MG63 (cell line): ENCODE measurements at places on chromosomes 2 and 18. TPM values are rescaled to one million over a fixed set of nuclear protein-coding genes. Genes with fewer than 3 reads are reported as not detected.

DNA sequence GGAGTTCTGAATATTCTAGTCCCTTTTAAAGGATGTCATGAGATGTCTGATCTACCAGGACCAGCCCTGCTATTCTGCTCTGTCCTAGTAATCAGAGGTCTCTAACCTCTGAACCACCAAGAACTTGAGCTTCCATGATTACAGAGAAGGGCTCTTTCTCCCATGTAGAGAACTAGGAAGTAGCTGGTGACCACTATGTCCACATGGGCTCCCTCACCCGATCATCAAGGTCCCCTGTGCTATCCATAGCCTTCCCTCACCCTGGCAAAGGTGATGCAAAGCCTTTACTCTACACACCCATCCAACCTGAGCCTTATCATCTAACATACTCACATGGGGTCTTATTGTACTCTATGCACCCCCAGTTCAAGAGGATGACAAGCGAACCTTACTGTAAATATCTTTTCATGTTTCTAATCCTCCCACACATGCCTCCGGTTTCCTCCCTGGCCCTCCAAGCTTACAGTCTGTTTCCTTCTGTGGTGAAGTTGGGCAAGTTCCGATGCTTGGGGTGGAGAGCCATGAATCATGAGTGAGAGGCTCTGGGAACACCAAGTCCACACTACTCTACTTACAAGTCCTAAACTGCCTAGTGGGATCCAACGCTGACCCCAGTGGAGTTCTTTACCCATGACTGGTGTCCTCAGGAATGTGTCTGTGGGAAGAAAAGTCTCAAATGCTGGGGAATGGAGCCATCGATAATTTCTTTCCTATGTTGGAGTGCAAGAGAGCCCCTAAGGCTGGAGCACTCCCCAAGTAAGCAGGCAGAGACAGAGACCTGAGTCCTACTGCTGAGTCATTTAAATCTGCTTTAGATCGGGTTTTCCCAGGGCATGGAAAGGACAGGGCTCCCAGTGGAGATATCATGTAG is 73.3 kb upstream of the KLF7 start:
- DNase-seq = peak; percentile 90

DNA sequence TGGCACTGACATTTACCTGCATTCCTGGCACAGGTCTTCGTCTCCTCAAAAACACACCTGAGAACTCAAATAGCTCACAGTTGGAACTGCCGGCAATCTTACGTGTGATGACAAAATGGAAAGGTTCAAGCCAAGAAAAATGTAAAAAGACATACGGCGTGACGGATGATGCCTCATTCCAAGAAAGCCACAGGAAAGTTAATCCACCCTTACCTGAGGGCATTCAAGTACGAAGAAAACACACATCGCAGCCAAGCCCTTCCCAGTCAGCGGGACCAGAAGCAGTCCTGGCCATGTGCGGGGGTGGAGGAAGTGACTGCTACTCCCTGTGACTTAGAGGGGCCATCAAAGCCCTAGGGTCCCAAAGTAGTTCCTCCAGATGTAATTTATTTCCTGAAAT is 986.3 kb upstream of the CELF4 start:
- DNase-seq = no peak

DNA sequence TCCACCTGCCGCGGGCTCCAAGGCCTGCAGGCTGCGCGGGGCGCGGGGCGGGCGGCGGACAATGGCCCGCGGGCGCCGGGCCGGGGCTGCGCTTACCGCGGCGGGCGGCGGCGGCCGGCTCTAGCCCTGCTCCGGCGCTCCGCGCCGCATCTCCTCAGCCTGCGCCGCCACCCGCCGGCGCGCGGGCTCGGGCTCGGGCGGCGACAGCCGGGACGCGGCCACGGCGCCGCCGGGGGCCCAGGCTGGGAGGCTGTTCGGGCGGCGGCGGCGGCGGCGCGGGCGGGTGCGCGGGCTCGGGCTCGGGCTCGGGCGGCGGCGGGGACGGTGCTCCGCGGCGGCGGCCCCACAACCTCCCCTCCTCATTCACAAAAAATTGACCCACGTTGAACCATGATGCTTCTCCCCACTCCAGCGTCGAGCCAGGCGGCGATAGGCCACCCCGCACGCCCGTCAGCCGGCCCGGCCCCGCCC is at the start of gene HDAC4:
Gene HDAC4 (minus strand): TSS at position 425 of the 471 bp plus-strand sequence. CDS start 48,321 bp downstream, outside the sequence.
- DNase-seq = no peak

DNA sequence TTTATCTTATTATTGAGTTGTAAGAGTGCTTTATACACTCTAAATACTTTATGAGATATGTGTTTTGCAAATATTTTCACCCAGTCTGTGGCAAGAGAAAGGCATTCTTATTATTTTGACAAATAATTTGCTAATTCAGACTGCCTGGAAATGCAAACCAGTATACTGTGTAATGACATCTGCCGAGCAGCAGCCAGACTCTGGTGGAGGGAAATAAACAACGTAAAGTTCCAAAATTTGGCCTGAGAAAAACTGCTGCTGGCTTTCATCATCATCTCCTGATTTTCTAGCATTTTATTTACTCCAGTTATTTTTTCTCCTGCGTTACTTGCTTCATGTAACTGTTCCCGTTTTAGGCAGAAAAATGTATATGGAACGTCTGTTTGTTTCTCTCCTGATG is 161.6 kb downstream of the RNF152 start:
- DNase-seq = no peak

DNA sequence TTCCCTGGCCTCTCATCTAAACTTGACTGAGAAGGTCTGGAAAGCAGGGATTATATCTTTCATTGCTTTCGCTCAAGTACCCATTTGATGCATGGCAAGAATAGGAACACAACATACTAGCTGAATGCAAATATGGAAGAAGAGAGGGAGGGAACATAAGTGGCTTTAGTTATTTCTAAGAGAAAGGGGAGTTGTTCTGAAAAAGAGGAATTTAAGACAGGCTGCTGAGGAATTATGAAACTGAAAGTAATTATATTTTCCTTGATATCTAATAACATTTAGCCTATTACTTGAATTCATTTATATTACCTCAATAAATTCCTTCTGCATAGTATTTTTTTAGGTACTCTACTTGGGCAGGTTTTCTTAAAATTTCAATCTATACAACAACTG is 105.8 kb upstream of the TTN start:
- DNase-seq = no peak

DNA sequence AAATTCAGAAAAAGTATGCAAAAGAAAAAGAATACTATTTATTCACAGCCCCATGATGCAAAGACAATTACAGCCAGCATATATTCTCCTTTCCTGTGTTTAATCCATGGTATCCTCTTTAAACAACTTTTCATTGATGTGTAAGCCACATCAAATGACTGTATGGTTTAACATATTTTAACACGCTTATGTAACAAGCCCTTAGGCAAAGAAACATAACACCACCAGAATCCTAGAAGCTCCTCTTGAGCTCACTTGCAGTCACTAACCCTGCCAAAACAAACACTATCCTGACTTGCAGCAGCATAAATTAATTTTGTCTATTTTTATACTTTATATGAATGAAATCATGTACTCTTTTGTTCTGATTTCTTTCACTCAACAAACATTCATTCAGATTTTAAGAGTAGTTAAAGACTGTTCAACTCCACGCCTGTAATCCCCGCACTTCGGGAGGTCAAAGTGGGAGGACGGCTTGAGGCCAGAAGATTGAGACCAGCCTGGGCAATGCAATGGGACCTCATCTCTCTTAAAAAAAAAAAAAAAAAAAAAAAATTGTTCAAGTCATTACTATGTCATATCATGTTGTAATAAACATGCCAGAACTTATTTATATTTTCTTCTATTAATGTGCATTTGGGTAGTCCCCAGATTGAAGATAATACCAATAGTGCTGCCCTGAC is 226.3 kb downstream of the NBAS start:
- no peak for DNase-seq

GRCh38 chr18:57664568-57665165 is 43.0 kb upstream of the NARS1 start:
- no peak for DNase-seq

DNA sequence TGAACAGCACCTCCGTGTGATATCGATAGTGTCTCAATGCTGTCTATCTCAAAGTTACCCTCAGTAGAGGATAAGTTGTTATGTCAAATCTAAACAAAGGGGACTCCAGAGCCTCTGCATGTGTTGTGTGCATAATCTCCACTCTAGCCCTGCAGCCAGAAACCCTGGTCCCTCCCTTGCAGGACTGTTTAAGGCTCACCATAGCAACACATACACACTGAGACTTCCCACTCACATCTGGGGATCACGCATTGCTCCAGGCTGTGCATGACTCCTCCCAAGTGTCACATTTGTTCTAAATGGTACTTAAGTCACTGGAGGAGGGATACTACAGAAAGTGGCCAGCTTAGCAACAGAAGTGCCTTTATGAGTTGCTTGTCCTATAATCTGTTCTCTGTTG is 258.6 kb upstream of the CRIM1 start:
- no peak for DNase-seq

- DNase-seq = no peak
Measured at GRCh38 chr2:14475994-14476393, 156.5 kb upstream of the LRATD1 start.

DNA sequence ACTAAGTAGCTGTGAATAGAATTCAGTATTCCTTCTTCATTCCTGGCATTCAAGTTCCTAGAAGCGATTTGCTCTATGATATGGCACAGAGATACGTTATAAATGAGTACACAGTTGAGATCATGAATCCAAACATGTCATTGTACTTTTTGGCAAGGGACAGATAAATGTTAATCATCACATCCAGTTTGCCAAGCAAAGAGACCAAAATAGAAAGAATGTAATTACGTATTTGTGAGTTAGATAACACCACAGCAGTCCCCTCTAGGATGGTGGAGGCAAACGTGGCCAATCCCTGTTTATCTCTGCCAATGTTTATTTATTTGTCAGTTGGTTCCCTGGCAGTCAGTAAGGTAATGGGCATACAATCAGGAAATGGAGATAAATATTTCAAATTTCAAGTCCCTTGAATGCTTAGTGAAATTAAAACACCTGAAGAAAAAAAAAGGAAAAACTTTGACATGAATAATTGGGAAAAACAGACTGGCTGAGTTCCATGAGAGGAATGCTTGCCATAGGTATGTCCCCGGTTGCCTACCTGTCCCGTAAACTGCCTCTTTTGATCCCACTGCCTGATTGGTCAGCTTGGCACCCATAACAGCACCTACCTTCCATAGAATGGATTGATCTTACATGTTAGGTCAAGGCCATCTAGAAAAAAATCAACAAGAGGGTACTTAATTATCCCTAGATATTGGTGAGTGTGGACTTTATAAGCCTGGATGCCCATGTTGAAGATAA is 451.1 kb upstream of the NETO1 start:
- peak; percentile 57 for DNase-seq

DNA sequence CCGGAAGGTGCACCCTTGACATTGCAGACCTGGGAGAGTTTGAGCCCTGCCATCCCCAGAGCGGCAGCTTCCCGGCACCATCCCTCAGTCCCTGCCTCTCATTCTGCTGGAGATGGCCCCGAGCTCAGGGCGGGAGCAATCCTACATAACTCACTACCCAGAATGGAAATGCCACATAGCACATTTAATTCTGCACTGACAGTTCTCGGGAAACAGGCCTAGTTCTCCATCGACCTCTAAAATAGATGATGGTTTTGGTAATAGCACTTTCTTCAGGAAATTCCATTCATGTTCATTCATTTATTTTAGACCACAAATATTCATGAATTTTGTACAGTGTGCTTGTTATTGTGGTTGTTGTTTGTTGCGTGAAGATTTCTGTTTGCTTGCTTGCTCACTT is 92.9 kb upstream of the SLC14A2 start:
- DNase-seq = no peak

DNA sequence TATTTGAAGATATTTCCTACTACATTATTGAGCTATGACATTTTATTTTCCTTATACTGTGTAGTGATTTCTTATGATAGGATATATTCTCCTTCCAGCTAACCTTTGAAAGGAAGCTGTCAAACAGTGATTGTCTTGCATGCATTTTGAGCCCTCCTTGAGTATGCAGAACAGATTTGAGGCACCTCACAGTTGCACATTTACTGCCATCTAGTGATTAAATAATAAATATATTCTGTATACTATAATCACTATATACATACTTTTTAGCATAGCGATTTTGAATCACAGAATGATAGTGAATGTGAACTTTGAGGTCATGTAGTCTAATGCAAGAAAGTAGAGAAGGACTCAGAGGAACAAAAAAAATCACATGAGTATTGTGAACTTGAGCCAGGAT is 268.4 kb upstream of the CDH19 start:
- DNase-seq = no peak

- no peak for DNase-seq
Measured at GRCh38 chr2:109582928-109583895, 30.6 kb downstream of the SEPTIN10 start.

DNA sequence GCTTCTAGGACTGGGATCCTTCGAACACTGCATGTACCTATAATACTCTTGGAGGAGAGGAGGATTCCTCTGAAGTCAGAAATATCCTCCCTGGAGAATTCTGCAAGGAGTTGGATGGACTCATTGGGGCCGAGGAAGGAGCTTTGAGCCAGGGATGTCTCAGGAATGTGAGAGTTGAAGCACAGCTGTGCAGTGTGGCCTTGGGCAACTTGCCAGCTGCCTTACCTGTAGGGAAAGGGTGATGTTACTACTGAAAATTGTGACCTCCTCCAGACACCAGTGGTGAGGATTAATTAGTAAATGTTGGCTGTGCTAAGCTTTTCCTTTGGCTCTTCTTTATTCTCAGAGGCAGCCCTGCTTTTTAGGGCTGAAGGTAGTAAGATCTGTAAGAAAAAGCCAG is 41.4 kb downstream of the FMNL2 start:
- DNase-seq = no peak

GRCh38 chr2:99748344-99748743 is 258.5 kb upstream of the REV1 start:
- no peak for DNase-seq

DNA sequence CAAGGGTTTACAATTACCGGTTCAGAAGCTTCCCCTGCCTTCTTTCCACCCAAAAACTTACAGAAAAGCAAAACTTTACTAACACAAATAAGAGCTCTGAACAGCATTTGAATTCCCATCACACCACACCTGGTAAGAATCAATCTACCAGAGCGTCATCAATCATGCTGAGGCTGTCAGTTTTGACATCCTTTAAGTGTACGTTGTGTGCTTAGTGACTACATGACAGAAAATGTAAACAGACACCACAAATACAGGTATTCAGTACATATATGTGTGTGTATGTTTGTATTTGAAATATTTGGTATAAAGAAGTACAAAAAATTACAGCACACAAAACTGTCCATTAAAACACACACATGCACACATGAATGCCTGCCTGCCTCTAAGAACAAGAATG is 523.5 kb downstream of the TMEM182 start:
- no peak for DNase-seq

- DNase-seq = no peak
Measured at GRCh38 chr2:234955091-234955591, 3.3 kb downstream of the SH3BP4 start.

DNA sequence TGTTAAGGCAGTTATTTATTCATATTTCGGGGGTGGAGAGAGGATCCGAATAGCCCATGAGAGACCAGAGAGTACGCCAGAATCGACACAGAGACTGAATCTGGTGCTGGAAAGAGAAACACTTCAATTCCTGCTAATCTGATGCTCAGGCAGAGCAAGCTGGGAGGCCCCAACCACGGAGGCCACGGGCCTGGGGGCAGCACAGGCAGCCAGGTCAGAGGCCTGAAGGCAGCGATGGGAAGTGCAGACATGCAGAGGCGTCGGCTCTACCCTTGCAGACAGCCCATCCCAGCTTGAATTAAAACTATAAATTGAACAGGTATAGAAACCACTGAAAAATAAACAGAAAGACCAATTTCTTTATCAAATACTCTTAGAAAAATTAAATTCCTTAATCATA is 50.6 kb downstream of the PXDN start:
- no peak for DNase-seq

- no peak for DNase-seq
Measured at GRCh38 chr2:238345297-238345968, 25.1 kb downstream of the TRAF3IP1 start.

The C2orf81 gene
- total RNA-seq = not detected in 2 replicates

The IL1RL2 gene
- total RNA-seq = not detected in 2 replicates

The TSPYL6 gene
- total RNA-seq = not detected in 2 replicates

The TMEM178A gene
- not detected in 2 replicates for total RNA-seq
